GM23338 (cell line): ENCODE measurements at places on chromosomes 16 and 17. TPM values are rescaled to one million over a fixed set of nuclear protein-coding genes. Genes with fewer than 3 reads are reported as not detected.

CX3CL1 gene
- 0.16 and 2.8 TPM in 2 replicates for total RNA-seq

MYL4 gene
- total RNA-seq: not detected in 2 replicates

MEAK7 gene
- 16.9 and 17.2 TPM in 2 replicates for total RNA-seq

COPZ2 gene
- total RNA-seq: not detected in 2 replicates

TMEM204 gene
- total RNA-seq: 0.14 TPM in 1 of 2 replicates, not detected in the other

TBC1D3I gene
- total RNA-seq: 0.62 TPM in 1 of 2 replicates, not detected in the other

HBQ1 gene
- total RNA-seq: 3.1 and 6.6 TPM in 2 replicates

TMEM231 gene
- 9.3 and 19.9 TPM in 2 replicates for total RNA-seq

NGFR gene
- total RNA-seq: 6.8 and 6.9 TPM in 2 replicates

LPO gene
- total RNA-seq: 0.35 and 0.62 TPM in 2 replicates

NECAB2 gene
- 1.4 and 1.6 TPM in 2 replicates for total RNA-seq

CDH11 gene
- total RNA-seq: 8.9 and 19.6 TPM in 2 replicates

CCL1 gene
- total RNA-seq: not detected in 2 replicates

WFIKKN1 gene
- 6.8 and 11.2 TPM in 2 replicates for total RNA-seq

MT4 gene
- not detected in 2 replicates for total RNA-seq

MLX gene
- 23.3 and 34.1 TPM in 2 replicates for total RNA-seq

LAT gene
- 0.19 and 2.4 TPM in 2 replicates for total RNA-seq

HYDIN gene
- 5.1 and 7.7 TPM in 2 replicates for total RNA-seq
